Left ventricle myocardium inferior (tissue), 1 donor: ENCODE measurements at places on chromosomes 5 and 9.

DNA sequence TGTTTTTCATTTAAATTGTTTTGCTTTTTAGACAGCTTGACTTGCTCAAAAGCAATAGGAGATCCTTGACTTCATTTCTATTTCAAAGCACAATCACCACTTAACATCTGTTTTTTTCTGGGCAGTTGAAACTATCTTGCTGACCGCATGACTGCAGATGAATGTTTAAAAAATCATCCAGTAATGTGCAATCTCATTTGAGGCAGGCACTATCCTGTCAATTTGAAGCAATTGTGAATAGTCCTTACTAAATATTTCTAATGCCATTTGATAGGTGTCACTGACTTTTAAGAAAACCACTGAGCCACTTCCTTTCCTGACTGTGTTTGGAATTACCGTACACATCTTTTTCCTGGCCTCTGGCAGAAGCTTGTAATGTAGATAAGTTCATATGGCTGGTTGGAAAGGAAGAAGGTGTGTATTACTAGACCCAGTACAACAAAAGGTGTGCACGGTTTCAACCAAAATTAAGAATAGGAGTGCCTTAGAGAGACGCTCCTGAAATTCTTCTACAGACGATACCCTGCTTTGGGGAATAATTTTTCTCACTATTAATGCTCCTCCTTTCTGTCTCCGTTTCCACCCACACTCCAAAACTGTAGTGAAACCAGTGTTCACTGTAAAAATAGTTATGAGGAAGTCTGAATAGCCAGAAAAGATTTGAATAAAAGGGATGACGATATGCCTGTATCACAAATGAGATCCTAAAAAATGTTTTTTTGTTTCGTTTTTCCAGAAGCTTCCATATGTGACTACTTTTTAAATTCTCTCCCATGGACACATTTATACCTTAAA, 136.7 kb upstream of the MOCS2 start:
- DNase-seq, result no peak

DNA sequence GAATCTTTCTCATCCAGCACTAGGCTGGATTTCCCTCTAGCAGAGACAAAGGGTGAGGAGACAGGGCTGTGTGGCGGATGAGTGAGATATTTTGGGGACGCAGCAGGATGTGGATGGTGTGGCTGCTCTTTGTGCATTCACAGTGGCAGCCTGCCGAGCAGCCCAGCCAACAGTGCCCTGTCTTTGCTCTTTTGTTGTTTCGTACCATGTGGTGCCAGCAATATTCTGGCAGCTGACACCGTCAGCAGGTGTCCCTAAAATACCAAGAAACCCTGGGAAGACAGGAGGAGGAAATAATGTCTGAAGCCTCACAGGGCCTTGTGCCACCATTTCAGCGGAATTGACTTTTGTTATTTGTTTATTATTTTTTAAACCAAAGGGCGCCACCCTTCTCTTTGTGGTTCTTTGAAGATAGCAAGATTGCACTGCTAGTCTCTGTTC, 141.4 kb downstream of the CCDC192 start:
- DNase-seq, result peak; percentile 62

- DNase-seq, result no peak
Measured at GRCh38 chr9:133881671-133882381, 110.3 kb downstream of the VAV2 start.

- DNase-seq, result no peak
Measured at GRCh38 chr5:163478126-163478981, 17.9 kb downstream of the HMMR start.

- no peak for DNase-seq
Measured at GRCh38 chr9:36942891-36943290, 91.2 kb downstream of the PAX5 start.
